Posterior cingulate gyrus (tissue), 11 donors: ENCODE measurements at places on chromosomes 3 and 15.

- DNase-seq = no peak
These were observed 129.6 kb downstream of the FOXP1 start for GRCh38 chr3:71453822-71454511.

GRCh38 chr3:186235554-186235953, 126.5 kb downstream of the DGKG start:
- no peak for DNase-seq

DNA sequence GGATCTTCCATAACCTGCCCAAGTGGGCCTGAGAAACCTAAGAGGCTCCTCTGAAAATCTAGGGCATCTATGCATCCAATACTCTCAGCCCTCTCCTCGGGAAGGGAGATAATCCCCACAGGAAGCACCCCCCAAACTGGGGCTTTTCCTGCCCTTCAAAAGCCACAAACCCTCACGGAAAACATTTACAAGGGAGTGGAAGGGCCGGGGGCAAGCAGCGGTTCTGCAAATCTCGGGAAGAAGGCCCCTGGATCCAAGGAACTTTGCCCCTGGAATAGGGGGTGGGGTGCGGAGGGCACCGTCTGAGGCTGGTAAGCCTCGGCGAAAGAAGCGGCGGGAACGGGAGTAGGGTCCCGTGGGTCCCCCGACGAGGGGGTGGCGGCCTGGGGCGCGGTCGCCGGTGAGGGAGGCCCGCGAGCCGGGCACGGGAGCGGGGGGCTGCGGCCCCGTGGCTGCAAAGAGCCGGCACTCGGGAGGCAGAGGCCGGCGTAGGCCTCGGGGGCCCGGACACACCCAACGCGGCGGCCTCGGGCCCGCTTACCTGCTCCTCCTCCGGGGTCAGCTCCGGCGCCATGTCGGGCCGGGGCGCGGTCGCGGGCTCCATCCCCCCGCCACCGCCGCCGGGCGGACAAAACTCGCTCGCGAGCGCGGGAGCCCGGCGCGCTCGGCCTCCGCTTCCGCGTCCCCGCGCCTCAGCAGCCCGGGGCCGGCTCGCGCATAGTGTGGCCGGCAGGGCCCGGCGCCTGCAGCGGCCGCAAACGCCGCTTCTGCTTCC, 755 bp downstream of the PTPN9 start:
- DNase-seq = no peak

GRCh38 chr15:39624806-39625205, 43.9 kb downstream of the THBS1 start:
- DNase-seq = no peak
